ENCODE measurements at places on chromosomes 3 and 15. TPM values are rescaled to one million over a fixed set of nuclear protein-coding genes. Genes with fewer than 3 reads are reported as not detected.

GRCh38 chr15:34314491-34315490, 22.8 kb downstream of the SLC12A6 start:
- DNase-seq, result no peak

ZNF717 gene
- total RNA-seq, result 7.3 TPM

DNA sequence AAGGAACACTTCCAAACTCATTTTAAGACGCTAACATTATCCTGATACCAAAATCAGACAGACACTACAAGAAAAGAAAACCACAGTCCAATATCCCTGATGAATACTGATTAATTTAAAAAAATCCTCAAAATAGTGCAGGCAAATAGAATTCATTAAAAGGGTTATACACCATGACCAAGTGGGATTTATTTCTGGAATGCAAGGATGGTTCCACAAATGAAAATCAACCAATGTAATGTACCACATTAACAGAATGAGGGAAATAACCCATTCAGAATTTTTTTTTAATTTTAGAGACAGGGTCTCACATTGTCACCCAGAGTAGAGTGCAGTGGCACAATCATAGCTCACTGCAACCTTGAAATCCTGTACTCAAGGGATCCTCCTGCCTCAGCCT, 17.3 kb upstream of the AP4E1 start:
- no peak for DNase-seq

- DNase-seq, result no peak
These were observed 52.7 kb upstream of the SCAANT1 start for GRCh38 chr3:63964681-63965485.

DNA sequence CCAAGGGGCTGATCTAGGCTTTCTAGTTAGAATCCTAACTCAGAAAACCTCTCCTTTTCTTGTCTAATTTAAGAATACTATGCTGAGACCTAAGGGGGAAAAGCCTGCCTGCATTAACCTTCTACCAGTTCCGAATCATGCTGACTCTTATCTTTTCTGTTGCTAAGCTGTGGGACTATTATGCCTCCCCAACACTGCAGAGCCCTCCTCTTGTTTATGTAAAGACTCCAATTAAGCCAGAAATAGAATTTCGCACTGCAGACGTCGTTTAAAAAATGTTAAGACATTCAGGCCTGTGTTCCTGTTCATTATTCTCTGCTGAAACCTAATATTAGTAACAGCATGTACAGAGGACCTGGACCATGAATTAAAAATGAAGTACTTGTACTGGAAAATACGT, 310.6 kb upstream of the ATP11B start:
- DNase-seq, result no peak

DNA sequence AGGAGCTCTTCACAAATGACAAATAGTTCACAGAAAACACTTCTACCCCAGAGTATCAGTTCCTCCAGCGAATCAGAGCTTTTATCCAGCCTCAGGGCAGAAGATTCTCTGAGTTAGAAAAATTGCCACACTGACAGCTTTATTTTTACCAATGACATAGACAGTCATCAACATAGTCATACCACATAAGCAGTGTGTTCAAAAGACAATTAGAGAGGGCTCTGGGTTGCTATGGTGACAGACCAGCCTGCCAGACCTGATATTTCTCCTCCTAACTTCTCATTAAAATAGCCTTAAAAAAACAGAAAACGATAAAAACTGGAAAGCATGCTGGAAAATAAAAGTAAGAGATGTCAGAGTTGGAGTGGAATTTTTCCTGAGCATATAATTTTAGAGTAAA, 45.9 kb upstream of the COL6A5 start:
- no peak for DNase-seq

ISG20 gene
- 27.2 TPM for total RNA-seq

GRCh38 chr3:185387646-185388045, 24.7 kb downstream of the MAP3K13 start:
- DNase-seq, result no peak

DNA sequence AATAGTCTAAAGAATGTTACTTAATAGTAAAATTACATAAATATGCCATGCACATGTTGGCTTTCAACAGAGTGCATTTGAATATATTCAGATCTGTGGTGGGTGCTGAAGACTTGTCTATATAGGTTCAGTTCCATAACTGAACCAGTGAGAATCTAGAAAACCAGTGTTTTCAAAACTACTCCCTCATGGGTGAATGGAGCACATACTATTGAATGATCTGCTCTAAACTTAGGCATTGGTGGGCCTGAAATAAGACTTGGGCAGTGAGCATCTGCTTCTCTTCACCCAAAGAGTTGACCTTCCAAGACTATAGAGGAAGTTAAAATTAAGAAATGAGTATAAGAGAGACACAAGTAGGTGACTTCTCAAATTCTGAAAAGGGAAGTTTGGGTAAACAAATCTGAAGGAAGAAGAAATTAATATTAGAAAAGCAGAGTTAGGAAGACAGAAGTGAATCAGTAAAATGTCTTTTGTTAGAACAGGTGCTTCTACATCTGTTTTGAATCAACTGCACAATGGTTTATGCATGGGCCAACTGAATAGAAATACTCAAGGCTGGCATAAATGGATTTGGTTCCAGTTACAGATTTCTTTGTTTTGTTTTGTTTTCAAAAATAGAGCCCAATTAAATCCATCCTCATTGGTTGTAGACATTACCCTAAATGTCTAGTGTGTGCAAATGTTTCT, 19.3 kb downstream of the ALCAM start:
- no peak for DNase-seq

DNA sequence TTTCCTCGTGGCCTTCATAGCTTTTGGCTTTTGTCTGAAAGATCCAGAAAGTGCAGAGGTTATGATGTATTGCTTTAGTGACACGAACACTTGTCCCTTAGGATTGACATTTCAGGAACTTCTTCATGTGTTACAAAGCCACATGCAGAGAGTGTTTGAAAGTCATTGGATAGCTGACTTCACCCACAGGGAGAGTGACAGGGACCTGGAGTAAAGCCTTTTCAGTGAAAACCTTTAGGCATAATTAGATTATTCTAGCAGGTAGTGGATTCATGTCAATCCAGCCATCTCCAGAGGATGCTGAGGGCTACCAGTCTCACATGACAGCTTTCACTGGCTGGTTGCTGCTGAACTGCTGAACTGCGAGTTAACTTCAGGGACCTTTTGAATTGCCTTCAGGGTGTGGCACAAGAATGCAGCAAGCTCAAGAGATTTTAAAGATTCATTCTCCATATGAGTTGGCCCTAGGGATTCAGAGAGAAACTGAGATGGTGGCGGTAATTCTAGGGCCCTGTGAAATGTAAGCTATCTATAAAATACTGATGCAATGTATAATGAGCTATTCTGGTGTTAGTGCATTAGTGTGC, 267.0 kb upstream of the GOLIM4 start:
- DNase-seq, result no peak

CKMT1A gene
- total RNA-seq, result not detected

ATP2C1 gene
- total RNA-seq, result 68.4 TPM

TTC21A gene
- 1.1 TPM for total RNA-seq

GRCh38 chr3:59127071-59127470, 77.2 kb upstream of the CFAP20DC start:
- DNase-seq, result no peak
